T47D (cell line): ENCODE measurements at places on chromosomes 2 and 18.

DNA sequence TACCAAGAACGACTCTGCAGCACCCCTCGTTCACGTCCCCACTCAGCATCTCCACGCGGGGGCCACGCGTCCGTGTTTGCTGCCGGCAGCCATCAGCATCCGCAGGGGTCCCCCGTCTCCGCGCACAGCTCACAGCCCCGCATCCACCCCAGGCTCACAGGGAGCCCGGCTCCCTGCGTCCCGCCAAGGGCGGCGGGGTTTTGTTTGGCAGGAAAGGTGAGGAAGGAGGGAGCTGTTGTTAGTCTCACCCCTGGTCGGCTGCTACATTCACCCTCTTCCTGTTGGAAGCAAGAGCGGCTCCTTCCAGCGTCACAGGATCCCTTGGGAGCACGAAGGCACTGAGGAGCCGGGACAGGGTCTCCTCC is 131.0 kb upstream of the CTDP1 start:
- no peak for DNase-seq

GRCh38 chr18:37320317-37320716 is 245.3 kb downstream of the CELF4 start:
- DNase-seq: no peak

DNA sequence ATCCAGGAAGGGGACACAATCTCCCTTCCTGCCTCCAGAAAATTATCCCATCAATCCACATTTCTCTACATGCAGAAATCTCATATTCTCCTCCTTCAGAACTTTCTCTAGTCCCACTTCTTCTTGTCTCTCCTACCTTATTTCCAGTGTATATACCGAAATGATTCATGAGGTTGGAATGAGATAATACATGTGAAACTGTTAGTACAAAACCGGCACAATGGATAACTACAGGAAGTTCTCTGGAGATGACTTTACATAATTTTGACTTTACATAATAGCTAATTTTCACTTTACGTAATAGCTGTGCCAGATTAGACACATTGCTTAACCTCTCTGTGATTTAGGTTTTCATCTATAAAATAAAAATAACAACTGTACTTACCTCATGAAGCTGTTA is 801.3 kb downstream of the ERBB4 start:
- no peak for DNase-seq

GRCh38 chr18:44497311-44497710 is 183.4 kb upstream of the SETBP1 start:
- DNase-seq: no peak

DNA sequence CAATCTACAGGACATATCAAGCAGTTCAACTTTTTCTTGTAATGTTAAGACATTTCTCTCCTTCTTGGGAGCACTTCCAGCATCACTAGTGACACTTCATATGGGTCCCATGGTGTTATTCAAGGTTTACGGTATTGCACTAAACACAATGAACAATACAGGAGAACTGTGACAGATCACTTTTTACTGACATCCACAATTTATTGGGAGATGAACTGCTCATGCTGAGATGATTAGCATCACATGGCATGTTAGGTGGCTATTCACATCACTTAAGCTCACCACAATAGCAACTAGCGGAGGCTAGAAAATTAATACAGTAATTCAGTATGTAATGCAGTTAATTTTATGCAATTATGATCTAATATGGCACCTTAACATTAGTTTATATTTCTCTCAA is 264.4 kb downstream of the ERBB4 start:
- no peak for DNase-seq

DNA sequence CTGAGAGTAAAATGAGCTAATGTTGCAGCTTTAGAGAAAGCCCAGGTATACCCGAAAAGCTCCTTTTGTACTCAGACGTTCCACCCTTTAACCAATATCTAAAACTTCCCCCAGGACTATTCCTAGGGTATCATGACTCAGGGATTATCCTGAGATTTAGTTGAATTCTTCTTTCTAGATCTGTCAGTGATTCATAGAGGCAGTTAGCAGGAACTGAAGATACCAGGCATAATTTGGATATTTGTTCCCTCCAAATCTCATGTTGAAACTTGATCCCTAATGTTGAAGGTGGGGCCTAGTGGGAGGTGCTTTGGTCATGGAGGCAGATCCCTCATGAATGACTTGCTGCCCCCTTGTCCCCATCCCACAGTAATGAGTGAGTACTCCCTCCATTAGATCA is 161.2 kb upstream of the LRP1B start:
- DNase-seq: no peak

DNA sequence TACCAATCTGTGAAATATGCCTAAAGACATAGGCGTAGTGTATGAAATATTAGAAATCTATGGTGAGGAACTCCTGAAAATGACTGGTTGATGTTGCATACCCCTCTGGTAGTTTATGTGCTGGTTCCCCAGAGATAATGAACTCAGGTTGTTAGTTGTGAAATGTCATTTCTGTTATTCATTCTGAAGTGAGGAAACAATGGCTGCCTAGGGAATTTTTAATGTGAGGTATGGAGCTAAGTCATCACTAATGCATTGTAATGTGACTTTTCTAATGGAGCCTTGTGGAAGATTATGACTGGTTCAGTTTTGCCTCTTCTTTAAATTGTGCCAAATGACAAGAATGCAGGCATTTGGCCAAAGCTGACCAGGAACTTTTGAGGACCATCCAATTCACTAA is 61.6 kb upstream of the RAB27B start:
- DNase-seq: no peak

- no peak for DNase-seq
These were observed 77.6 kb upstream of the ODC1 start for GRCh38 chr2:10525573-10526265.

GRCh38 chr2:188668017-188668680 is 306.0 kb upstream of the COL3A1 start:
- DNase-seq: no peak

- DNase-seq: no peak
These were observed 21.4 kb upstream of the LTBP1 start for GRCh38 chr2:32925283-32925815.

- no peak for DNase-seq
These were observed 31.5 kb downstream of the ATP8B1 start for GRCh38 chr18:57771626-57772025.

DNA sequence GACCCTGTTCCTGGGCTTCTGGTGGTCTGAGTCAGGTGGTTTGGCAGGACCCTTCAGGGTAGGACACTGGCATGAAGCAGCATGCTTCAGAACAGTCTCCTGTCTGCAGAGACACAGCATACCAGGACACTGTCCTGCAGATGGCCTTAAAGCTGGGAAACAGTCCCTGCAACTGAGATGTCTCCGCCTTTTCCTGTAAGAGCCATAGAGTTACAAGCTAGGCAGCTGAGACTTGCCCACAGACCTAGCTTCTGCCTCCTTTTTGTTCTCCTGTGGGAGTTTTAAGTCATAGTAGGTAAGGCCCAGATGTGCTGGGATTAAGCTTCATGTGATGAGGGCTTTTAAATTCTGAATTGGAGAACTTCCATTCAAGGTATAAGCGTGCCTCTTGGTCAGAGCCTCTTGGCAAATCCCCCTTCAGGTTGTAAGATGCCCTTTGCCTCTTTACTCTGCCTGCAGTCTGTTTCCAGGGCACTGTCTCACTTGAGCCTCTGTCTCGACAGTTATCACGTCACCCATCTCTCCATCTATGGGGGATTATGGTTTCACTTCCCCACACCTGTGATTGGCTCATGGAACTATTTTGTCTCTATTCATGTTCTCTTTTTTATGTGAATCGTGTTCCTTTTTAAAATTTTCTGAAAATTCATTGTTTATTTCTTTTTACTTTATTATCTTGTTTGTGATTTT is 51.8 kb downstream of the COA5 start:
- DNase-seq: no peak

- DNase-seq: no peak
These were observed 18.4 kb downstream of the SLC4A3 start for GRCh38 chr2:219645631-219646527.

DNA sequence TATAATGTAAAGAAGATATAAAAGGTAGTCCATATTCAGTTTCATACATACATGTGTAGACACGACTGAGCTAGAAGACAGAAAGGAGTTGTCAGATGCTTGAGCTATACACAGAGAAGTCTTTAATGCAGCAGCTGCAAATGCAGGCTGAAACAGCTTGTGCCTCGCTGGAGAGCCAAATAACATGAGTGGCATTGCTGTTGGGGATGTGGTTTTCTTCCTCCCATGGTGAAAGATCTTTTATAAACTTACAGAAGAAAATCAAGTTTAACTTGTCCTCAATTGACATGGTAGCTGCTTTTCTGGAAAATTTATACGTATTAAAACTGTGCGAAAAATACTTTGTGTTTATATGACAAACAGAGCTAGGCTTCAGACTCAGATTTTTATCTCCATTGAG is 16.4 kb upstream of the IL1R1 start:
- peak; percentile 68 for DNase-seq

- no peak for DNase-seq
These were observed 95.7 kb upstream of the NRP2 start for GRCh38 chr2:205586626-205587025.
